ENCODE measurements at places on chromosomes 7 and 10.
A peak's percentile ranks its signal among the peaks of the same experiment; 100 is the strongest.

GRCh38 chr10:31401287-31401686 lies 82.3 kb downstream of the ZEB1 start:
- DNase-seq, result peak; percentile 31

GRCh38 chr10:4459531-4459930 lies 366.5 kb upstream of the AKR1E2 start:
- no peak for DNase-seq

GRCh38 chr7:135257790-135258189 lies 24.2 kb downstream of the STRA8 start:
- no peak for DNase-seq

DNA sequence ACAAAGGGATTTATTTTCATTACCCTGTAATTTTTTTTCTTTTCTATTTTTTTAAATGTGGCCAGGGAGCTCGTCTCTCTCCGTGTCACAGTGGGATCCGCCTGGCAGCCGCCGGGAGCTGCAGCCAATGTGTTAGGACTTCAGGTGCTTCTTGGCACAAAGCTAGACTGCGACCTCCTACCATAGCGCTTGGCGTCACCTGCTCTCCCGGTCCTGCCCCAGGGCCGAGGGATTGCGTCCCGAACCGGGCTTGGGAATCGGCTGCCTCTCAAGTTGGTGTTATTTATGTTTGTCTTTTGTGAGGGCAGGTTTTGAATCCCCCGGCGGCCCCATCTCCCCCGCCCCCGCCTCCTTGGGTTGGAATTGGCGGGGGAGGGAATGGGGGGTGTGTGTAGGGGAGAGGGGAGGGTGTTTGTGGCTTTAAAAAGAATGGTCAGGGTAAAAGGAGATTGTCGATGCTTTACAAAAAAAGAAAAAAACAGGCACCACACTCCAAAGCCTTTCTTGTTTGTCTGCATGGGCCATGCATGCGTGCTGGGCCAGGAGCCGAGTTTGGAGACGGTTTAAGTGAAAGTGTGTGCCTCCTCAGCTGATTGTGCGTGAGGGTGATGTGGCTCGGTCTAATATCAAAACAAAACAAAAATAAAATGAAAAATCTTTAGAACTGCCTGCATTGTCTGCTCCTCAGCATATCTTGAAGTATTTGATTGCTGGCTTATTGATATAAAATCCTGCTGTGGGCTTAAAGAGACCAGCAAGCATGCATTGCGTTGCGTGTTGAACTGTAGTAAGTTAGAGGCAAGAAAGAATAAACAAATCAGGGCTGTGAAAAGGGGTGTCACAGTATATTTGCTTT lies 1.2 kb downstream of the PPP1R9A start:
- DNase-seq, result peak; percentile 64

DNA sequence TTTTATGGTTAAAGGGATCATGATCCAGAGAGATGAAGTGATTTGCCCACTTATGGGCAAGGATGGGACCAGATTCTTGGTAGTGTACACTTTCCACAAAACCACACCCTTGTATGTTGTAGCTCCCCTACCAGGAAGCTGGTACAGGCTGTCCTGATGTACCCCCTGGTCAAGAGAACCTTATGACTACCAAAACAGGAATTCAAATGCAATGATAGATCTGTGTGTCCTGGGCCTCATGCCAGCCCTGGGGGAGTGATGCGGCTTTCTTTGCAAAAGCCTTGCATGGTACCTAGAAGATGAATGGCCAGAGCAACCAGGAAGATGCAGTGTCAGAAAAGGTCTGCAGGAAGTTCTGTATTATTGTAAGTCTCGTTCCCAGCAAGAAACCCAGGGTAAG lies 94.9 kb upstream of the AGK start:
- DNase-seq, result no peak

GRCh38 chr7:159027056-159027788 lies 117.4 kb downstream of the VIPR2 start:
- DNase-seq, result no peak

- DNase-seq, result no peak
These were observed 1.0 kb downstream of the SMNDC1 start for GRCh38 chr10:110303681-110304080.

- no peak for DNase-seq
These were observed 745 bp upstream of the ORAI2 start for GRCh38 chr7:102432442-102433218.

DNA sequence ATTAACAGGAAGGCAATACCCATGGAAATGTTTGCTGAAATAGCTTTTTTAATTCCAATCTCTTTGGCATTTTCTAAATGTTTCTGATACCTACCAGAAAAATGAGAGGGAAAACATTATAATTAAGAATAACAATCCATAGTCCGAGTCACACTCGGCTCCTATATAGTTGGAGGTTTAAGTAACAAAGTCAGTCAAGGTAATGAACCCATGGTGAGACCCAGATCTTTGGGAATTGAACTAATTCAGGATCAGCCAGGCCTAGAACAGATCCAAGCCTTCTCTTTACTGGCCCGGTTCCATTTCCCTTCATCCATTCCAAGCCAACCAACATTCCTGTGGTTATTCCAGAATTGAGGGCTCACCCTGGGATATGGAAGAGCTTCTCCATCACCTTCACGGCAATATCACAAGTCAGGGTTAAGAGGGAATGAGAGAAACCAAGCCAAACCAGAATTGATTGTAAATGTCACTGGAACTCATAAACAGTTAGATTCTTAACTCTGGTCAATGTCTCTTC lies 28.3 kb downstream of the ABCB4 start:
- no peak for DNase-seq

GRCh38 chr10:11159543-11160215 lies 142.0 kb downstream of the CELF2 start:
- no peak for DNase-seq

- DNase-seq, result no peak
These were observed 1.8 kb upstream of the INTS1 start for GRCh38 chr7:1505731-1506550.

GRCh38 chr7:125173571-125173970 lies 243.9 kb upstream of the POT1 start:
- DNase-seq, result no peak

DNA sequence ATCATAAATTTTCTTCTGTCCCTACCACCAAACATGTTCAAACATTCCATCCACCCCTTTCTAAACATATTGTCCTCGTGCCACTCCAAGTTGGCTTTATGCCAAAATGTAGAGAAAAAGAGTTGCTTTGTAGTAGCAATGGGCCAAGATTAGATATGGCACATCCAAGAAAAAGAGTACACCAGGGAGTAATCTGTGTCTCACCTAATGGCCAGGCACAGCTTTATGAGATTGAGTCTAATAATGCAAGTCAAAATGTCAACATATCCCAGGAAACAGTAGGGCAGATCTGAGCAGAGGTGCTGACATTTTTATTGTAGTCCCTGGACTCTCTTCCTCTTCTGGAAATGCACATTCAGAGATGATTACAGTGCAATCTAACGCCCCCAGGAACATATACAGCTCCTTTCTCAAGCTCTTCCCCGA lies 5.7 kb upstream of the OR6V1 start:
- no peak for DNase-seq

GRCh38 chr7:50812841-50813475 lies 30.3 kb upstream of the GRB10 start:
- DNase-seq, result no peak

DNA sequence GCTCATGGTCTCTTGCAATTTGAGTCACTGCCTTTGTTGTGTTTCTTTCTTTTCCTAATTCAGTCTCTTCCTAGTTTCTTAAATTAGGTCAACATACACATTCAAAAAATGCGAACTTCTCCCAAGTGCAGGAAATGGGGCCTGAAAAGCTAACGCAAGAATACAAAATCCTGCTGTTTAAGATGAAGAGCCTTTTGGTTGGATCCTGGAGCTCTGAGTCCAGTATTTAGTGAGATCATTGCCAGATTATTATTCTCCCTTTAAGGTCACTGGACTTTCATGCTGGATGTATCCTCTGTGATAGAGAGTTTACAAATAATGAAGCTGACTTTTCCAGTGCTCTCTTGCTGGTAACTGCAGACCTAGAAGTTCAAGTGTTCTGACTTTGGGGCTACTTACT lies 401.9 kb upstream of the MKI67 start:
- no peak for DNase-seq

- DNase-seq, result no peak
These were observed 103.9 kb downstream of the FGFR2 start for GRCh38 chr10:121494296-121494695.

- DNase-seq, result no peak
These were observed 34.0 kb upstream of the LBX1 start for GRCh38 chr10:101263150-101263752.

DNA sequence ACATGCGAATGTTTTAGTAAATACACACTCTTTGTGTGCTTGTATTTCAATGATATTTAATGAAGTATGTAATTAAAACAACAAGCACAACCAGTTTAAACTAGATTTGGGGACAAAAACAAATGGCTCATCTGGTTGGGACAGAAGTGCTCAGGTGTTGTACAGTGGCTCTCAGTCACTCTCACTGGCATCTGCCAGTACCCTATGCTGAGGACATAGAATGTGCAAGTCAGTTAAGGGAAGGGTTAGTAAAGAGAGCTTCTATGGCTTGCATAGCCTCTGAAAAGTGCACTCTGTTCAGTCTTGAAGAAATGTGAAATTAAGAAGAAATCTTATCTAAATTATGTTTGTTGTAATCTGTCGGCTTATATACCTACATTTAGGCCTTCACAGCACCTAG lies 183.0 kb downstream of the LRRC4 start:
- DNase-seq, result no peak

GRCh38 chr10:66837335-66837734 lies 88.5 kb upstream of the LRRTM3 start:
- DNase-seq, result no peak

GRCh38 chr7:51666266-51666665 lies 349.7 kb upstream of the COBL start:
- DNase-seq, result no peak

GRCh38 chr7:93315896-93316295 lies 83.7 kb downstream of the VPS50 start:
- DNase-seq, result no peak

- no peak for DNase-seq
These were observed 355.6 kb downstream of the ETV1 start for GRCh38 chr7:13633857-13634256.

DNA sequence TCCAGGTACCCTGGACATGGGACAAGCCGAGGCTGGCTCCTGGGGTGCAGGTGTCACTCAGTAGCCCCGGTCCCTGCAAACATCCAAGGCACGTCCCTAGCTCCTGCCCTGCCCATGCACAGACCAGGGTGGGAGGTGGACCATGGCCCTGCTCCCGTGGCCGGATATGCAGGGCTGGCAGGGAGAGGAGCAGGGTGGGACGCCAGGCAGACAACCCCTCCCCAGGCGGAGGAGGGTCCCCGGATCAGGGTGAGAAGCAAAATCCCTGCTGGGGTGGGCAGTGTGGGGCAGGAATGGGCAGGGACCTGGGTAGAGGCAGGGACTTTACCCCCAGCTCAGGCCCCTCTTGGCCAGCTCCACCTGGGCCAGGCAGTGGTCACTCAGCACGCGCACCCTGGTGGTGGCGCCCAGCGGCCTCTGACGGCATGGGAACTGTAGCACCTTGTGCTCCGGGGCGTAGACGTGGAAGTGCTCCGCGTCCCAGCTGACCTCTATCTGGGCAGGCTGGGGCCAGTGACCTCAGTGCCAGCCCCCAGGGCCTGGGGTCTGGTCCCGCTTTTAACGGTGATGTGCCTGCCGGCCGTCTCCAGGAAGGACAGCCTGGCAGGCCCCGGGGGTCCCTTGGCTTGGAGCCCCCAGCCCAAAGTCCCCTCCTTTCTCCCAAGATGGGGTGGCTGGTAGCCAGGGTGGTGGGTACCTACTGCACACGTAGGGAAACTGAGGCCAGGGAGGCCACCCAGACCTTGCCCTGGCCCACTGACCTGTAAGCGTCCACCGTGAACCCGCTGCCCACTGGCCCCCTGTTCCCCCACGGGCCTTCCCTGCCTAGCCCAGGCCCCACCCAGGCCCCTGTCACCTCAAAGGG lies 1.2 kb downstream of the GRIFIN start:
- no peak for DNase-seq

DNA sequence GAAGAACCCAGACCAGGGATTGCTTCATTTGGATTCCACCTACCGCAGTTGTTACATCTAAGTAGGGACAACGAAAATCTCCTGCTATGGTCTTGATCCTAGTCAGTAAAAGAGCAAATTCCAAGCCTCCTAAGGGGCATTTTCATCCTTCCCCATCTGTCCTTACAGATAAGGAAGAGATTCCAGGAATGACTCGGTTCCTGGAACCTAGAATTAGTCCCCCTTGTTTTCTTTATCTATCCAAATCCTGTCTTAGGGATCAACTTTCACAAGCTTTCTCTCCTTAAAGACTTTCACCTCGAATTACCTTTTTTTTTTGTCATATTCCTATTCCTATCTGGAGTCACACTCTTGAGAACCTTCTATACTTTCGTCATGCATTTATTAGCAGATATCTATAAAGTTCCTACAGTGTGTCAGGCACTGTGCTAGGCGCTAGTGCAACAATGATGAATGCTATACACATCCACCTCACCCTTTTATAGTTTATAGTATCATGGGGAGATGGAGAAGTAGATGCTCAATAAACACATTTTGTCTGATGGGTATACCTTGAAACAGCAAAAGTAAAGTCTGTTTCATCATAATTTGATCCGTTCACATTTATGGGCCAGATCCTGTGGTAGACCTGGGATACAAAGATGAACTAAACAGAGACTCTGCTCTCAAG lies 39.2 kb downstream of the LAMB4 start:
- DNase-seq, result no peak

DNA sequence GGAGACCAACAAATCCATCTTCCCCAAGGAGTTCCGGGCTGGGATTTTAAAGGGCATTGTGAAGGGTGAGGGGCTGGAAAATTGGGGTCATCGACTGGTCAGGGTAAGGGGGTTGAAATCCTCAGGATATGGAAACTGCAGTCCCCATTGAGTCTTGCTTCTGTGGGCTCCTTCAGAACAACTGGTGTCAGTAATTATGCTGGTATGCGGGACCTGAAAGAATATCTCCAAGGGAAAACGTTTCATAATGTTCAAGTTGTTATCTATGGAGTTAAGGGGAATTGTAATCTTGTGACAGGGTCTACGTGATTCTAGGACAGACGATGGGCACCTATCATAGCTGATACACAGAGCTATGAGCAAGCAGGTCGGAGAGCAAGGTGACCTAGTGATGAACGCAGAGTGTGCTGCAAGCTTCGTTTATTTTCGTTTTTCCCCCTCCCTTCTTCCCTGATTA lies 494 bp upstream of the RHBDD2 start:
- no peak for DNase-seq

GRCh38 chr10:35375091-35375765 lies 38.9 kb downstream of the CCNY start:
- no peak for DNase-seq

Measured in NCI-H1417 treated with DMSO at 0.1 percent for 48 hours (cell line).